GM23338 (cell line): ENCODE measurements at places on chromosomes 7 and 10. TPM values are rescaled to one million over a fixed set of nuclear protein-coding genes. Genes with fewer than 3 reads are reported as not detected.

DNA sequence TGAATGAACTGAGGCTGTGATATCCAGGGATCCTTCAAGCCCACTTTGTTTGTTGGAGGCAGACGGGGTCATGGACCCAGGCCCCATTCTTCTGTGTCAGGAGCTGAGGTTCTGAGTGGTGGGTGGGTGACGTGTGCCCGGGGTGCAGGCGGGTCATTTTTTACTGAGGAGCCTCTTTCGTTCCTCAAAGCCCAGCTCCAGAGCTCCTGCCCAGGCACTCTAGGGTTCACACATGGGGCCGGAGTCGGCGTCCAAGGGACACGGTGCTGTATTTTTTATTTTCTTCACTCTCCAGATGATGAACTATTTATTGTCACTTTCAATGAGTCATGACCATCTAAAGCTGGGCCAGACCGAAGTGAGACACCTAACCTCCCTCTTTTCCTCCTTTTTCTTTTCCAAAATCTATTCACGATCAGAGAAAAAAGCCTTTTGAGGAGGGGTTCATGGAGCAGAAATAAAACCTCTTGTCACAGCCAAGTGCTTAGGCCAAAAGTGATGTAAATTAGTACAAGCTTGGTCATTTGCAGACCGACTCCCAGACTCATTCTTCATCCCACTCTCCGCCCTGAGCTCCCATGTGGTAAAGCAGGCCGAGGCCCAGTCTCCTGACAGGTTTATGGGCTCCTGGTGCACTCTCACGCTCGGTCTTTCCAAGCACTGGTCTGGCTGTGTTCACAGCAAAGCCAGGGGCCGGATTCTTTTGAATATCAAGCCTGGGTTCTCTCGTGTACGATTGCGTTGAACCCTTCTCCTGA lies 41.4 kb upstream of the PITRM1 start:
- DNase-seq: no peak

GRCh38 chr7:100247152-100247757 lies 27.5 kb downstream of the PVRIG start:
- DNase-seq: peak; percentile 93

DNA sequence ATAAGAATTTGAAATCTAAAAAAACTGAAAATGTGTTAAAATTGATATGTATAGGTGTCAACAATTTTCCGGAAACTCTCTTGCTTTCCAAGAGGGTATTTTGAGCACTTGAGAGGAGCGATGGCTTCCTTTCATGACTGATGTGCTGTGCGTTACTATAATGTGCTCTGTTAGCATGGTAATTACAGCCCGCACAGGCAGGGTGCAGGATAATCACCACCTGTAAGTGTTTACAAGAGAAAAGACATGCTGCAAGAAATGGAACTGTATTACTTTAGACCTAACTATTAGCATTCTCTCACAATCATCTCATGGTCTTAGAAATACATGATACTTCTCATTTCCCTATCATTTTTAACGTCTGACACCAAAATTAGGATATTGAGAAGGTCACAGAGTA lies 92.4 kb upstream of the ADARB2 start:
- no peak for DNase-seq

DNA sequence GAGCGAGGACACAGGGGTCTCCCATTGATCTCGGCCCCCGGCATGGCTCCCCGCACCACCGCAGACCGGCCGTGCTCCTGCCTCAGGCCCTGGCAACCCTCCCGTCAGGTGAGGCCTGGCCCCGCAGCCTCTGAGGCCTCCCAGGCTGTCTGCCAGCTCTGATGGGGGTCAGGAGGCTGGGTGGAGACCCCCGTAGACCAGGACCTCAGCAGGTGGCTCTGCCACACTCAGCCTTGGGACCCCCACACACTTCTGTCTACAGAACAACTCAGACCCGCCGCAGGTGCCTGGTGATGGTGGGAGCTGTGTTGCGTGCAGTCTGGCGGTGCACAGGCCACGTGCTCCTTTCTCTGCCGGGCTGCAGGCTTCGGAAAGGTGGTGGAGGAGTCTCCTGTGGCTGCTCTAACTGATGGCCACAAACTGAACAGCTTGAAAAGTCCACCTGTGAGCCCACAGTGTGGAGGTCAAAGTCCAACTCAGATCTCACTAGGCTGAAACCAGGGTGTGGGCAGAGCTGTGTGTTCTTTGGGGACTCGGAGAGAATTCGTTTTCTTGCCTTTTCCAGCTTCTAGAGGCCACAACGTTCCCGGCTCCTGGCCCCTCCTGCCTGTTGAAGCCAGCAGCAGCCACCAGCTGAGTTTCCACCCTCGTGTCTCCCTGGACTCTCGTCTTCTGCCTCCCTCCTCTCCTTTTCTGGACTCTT lies 62.5 kb downstream of the PWWP2B start:
- DNase-seq: no peak

GRCh38 chr7:107471292-107472070 lies 1.6 kb downstream of the GPR22 start:
- peak; percentile 10 for DNase-seq

- DNase-seq: peak; percentile 18
These were observed 149.4 kb upstream of the NPS start for GRCh38 chr10:127399668-127400067.

GRCh38 chr10:97975598-97975997 lies 54.8 kb downstream of the CRTAC1 start:
- DNase-seq: peak; percentile 23

DNA sequence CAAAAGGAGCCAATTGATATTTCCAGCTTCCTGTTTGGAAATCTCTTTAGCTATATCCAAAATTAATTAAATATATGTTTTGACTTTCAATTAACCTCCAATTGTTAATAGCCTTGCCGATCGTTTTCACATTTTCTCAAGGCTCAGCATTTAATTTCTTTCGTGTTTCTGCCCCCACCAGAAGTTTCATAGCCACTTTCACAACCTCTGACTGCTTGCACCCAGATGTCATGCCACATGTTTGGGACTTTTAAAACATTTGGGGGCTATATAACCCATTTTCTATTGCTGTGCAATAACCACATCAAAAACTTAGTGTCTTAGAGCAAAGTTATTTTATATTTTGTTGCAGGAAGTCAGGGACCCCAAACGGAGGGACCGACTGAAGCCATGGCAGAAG lies 510.6 kb upstream of the CNTNAP2 start:
- no peak for DNase-seq

GRCh38 chr10:92850185-92850584 lies 1.9 kb downstream of the EXOC6 start:
- DNase-seq: no peak

DNA sequence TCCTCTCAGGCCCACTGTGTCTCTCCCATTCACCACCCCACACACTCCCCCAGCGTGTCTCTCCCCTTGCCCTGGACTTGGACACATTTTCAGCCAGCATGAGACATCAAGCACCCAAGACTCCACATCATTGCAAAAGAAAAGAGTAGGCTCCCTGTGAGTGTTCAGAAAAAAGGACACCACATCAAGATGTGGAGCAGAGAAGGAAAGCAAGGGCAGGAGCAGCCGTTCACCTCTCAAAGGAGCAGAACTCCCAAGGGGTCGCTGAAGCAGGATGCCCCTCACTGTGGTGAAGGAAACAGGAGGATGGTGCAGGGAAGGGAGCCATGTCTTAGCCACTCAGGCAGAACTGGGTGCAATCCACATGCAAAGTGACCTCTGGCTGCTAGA lies 89.9 kb upstream of the MACROH2A2 start:
- DNase-seq: no peak

GRCh38 chr10:122464586-122464985 lies 3.2 kb downstream of the HTRA1 start:
- no peak for DNase-seq

DNA sequence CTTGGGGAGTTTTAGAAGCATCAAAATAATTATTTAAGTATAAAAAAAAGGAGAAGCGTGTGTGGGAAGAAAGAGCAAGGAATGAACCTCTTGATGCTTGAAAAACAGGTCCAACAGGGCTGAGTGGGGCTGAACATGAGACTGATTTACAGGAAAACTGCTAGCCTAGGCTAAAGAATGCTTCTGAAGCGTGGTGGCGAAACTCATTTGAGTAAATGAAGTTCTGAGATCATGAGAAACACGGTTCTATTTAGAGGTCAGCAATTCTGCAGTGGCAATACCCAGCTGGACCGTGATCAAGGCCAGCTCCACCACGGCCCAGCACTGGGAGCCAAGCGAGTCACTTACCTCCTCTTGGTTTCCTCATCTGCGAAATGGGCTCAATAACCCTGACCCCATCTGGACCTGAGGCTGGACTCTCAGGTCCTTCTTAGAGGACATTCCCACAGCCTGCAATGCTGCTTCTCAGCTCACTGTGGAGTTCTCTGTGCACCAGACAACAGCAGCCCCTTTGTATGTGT lies 140.1 kb upstream of the ADAM12 start:
- no peak for DNase-seq

DNA sequence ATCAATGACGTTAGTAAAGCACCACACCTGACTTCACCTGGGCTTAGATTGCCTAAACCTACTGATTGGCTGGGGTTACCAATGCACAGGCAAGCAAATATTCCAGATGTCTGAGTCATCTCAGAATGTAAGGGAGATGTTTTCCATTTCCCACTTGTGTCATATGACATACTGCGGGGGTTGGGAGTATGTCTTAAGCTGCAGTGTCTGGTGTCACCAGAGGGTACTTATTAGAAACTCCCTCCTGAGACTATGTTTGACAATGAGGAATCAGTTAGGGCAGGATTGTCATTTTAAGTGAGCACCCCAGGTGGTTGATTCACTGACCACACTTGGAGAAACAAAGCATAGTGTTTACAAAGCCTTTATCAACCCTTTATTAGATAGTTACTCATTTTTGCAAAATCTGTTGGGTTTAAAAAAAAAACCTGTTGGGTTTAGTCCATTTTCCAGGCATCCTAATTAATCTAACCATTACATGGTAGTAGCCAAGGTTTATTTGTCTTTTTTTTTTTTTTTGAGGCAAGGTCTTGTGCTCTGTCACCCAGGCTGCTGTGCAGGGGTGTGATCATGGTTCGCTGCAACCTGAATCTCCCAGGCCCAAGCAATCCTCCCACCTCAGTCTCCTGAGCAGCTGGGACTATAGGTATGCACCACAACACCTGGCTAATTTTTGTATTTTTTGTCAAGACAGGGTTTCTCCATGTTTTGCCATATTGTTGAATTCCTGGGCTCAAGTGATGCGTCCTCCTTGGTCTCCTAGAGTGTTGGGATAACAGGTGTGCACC lies 72.5 kb downstream of the CDK6 start:
- DNase-seq: peak; percentile 96

GRCh38 chr7:6675807-6676405 lies 30.8 kb downstream of the ZNF12 start:
- DNase-seq: no peak

- no peak for DNase-seq
These were observed 25.1 kb downstream of the ALOX5 start for GRCh38 chr10:45399113-45399512.

DNA sequence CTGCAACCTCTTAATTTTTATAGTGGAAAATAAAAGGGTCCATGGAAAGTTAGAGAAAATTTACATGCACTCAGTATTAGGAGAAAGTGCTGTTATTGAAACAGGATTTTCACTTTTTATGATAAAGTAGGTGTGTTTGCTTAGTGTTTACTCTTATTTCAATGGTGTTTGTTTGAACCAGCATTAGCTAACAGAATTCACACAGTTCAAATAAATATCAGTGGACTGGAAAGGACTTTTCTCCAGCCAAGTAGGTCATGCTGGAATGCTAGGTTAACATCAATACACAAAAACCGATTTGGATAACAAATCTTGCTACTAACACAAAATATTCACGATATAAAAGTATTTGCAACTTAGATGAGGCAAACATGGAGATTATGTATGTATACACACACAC lies 49.4 kb upstream of the BET1 start:
- no peak for DNase-seq

- no peak for DNase-seq
These were observed 30.7 kb downstream of the PRF1 start for GRCh38 chr10:70571636-70572439.

- no peak for DNase-seq
These were observed 455.8 kb downstream of the XPNPEP1 start for GRCh38 chr10:109467551-109467950.

DNA sequence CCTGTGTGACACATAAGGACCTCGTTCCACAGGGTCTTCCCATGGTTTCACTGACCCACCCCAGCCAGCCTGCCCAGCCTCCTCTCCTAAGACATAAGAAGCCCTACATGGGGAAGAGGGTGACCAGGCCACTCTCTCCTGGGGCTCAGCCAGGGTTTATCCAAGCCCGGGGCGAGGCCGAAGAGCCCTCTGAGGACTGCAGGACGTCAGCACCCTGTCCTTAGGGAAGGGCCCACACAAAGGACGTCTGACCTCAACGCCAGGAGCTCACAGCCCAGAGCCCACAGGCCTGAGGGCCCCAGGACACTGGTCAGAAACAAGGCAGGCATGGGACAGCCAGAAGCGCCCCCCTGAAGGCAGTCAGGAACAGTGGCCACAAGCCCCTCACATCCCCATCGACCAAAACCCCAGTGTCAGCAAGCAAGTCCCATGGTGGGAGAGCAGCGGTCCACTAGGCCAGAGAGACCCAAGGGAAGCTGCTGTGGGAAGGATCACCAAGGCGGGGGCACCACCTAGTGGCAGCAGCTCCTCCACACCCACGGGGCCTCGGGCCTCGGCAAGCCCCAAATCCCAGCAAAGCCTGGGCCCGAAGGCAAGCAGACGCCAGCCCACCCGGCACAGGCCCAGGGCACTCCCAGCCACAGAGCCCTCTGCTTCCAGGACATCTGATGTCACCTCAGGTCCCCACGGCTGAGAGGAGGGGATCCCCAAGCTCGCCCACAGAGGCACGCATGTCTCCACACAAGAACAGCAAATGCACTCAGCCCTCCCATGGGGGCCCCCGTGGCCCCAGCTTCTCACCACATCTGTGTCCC lies 23.4 kb downstream of the MAD1L1 start:
- DNase-seq: peak; percentile 89

DNA sequence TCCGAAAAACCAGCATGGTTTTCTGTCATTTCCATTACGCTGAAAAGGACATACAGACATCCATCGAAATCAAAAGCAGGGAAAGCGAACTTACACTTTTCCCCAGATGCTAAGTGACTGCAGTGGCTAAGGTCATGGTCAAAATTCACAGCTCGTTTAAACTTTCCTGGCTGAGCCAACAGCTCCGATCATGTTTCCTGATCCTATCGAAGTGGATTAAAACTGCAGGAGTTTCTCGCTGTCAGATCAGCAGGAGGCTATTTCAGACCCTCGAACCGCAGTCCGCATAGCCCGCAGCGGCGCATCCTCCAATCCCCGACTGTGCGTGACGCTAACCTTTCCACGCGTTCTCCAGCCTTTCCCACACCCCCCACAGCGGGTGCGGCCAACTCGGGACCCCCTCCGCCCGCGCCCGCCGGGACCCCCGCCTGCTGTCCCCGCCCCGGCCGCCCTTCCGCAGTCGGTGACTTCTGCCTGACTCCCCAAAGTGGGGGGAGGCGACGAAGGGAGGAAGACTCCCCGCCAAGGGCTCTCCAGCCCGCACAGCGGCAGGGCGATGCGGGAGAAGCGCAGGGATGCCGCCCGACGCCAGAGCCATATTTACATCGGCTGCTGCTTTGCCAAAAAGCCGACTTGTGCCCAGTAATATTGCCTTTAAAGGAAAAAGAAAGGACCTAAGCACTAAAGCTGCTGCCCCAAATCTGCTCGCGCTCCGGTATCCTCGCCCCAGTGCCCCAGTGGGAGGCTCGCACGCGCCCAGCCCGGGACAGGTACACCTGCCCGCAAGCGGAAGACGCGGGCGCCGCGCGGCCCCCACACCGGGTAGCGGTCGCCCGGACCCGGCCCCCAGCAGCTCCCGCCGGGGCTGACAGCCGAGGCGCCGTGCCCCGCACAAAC lies 1.2 kb downstream of the PIP4K2A start:
- peak; percentile 44 for DNase-seq

The COBL gene
- polyA plus RNA-seq: 16.1 and 18.3 TPM in 2 replicates

The SPDYE1 gene
- polyA plus RNA-seq: 1.4 and 1.6 TPM in 2 replicates

The MYPN gene
- polyA plus RNA-seq: not detected in 2 replicates

The OR2A5 gene
- not detected in 2 replicates for polyA plus RNA-seq

The ZPBP gene
- polyA plus RNA-seq: not detected in 2 replicates

The CUBN gene
- polyA plus RNA-seq: 0.06 and 0.47 TPM in 2 replicates

The PGAM2 gene
- polyA plus RNA-seq: 5.1 and 7.8 TPM in 2 replicates

The AGR2 gene
- not detected in 2 replicates for polyA plus RNA-seq

The CLRN3 gene
- not detected in 2 replicates for polyA plus RNA-seq
